Astrocyte (in vitro differentiated cells and primary cell): ENCODE measurements at places on chromosomes 1 and 21. TPM values are rescaled to one million over a fixed set of nuclear protein-coding genes. Genes with fewer than 3 reads are reported as not detected.

DNA sequence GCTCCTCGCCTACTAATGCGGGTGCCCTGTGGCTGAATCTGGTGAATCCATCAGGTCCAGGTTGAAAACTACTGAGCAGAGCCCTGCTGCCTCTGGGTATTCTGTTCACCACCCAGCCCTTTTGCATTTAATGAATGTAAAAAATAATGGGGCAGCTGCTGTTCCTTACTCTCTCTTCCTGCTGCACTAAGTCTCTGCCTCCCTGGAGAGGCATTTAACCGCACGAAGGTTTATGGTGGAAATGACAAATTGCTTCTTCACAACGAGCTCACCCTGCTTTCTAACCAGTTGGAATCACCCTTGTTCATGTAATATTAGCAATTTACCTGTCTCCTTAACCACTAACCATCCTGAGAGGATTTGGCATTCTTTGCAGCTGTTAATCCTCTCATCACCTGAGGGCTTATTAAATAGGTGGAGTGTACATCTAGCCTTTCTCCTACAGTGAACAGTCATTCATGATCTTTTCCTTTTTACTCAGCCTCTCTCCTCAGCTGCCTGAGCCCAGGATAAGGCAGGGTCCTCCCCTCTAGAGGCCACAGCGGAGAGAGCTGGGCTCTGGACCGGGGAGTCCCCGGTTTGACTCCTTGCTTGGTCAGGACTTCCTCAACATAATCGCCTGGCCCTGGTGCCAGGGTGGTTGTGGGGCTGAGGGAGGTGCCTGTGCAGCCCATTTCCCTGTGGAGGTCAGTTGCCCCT, 97.6 kb downstream of the NOS1AP start:
- no peak for DNase-seq

DNA sequence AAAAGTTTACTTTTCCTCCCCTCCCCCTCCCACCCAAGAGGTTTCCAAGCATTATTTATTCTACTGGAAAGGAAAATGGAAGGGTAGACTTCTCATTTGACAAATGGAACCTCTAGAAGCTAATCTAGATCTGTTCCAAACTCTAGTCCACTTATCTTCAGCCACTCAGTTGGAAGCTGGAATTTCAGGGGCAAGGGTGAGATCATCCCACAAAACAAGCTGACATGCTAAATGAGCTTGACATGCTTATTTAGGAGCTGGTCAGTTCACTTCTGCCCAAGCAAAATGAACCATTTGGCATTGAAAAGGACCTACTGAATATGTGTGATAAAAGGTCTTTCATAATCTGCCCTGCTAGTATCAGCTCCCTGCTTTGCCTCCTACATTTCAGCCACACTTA, 5.0 kb downstream of the LRRC41 start:
- DNase-seq, result no peak

PPIAL4G gene
- total RNA-seq, result not detected in 2 replicates

DNA sequence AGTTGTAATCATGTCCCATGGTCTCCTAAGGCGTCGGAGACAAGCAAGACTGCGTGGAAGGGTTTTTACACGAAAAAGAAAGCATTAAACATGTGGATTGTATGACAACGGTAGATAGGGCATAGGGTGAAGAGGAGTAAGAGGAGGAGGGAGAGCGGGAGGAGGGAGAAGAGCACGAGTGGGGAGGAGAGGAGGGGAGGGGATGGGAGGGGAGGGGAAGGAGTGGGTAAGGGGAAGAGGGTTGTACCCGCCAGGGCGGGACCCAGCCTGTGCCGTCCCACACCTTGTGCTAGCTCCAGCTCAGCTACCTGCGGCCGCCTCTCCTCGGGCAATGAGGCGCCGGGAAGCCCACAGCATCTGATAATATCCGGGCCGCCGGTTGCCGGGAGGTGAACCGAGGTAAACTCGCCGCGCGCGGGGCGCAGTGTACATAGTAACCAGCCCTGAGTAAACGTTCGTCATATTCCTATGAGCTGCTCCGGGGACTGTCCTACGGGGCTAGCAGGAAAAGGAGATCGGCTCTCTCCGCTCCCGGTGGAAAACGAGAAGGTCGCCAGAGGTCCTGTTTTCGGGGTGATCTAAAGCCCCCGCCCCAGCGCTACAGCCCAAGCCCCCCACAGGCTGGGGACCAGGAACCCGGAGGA, 449 bp upstream of the RCAN3 start:
- peak; percentile 44 for DNase-seq

DNA sequence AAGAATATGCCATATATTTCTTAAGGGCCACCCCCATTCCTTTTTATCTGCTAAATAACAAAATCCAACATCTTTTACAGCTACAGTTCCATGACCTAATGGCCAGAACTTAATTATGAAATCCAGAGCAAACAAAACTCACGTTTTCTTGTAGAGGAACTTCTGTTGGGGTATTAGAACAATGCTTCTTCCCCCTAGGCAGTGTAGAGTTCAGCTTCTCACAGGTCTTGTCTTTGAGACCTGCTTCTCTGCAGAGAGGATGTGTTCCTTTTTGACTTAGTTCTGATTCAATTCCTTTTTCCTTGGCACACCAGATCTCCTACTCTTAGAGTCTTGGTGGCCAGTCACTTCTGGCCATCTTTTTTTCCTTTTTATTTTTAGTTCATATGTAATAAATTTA, 22.2 kb downstream of the VAV3 start:
- DNase-seq, result no peak

BATF3 gene
- 1.9 and 2.5 TPM in 2 replicates for total RNA-seq

DNA sequence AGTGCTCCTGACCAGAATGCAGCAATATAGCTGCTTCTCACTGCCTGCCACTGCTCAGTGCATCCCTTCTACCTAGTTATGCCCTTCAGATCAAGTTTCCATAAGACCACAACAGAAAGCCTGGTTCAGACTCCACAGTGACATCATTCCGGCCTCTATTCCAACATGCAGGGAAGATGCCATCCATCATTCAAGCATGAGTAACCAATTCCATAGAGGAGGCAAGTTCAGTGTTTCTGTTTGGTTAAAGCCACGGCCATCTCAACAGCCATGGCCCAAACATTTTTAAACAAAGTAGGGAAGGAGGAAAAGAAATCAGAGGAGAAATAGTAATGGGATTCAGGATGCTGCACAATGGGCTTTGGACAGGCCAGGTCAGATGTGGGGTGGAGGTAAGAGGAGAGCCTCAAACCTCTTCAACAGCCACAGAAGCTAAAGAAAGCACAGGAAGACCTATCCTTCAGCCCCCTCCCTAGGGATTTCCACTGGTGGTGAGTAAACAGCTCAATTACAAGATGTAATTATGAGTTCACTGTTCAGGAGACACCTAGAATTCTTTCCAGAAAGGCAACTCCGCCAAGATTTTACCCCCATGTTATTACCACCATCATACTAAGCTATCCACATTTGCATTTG, 484.9 kb downstream of the SETD4 start:
- DNase-seq, result peak; percentile 97

DNA sequence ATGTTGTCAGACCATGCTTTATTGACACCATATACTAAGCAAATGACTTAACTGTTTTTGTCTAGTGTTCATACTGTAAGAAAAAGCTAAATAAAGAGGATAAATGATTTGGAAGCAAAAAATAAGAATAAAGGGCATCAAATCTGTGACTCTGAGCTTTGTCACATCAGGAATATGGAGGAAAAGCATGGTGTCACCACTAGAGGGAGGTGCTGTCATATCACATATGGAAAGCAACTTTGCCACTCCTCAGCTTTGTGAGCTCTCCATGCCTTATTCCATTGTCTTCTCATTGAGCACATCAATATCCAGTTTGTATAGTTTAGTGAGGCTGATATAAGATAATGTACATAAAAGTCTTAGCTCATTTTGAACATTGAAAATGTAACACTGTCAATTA, 20.8 kb upstream of the GBP1 start:
- DNase-seq, result no peak

- no peak for DNase-seq
Observed at GRCh38 chr1:170273291-170274130, 127.8 kb downstream of the NTMT2 start.

GABPB2 gene
- 3.6 and 3.8 TPM in 2 replicates for total RNA-seq

LDLRAD1 gene
- total RNA-seq, result not detected in 2 replicates

- peak; percentile 18 for DNase-seq
Observed at GRCh38 chr1:175499595-175500382, 243.6 kb downstream of the TNR start.

- no peak for DNase-seq
Observed at GRCh38 chr1:40980453-40981121, 1.1 kb downstream of the CTPS1 start.

DNA sequence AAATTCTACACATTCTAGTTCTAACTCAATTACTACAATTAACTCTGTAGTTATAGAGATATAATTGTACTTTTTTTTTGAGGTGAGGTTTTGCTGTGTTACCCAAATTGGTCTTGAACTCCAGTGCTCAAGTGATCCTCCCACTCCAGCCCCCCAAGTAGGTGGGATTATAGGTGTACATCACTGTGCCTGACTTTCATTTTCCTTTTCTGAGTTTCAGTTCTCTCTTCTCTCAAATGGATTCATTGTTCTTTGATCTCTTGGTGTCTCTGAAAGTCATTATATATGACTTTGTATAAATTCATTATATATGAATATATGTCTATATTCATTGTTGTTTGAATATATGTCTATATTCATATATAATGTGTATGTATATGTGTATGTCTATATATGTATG, 74.0 kb upstream of the GALNT2 start:
- no peak for DNase-seq

DNA sequence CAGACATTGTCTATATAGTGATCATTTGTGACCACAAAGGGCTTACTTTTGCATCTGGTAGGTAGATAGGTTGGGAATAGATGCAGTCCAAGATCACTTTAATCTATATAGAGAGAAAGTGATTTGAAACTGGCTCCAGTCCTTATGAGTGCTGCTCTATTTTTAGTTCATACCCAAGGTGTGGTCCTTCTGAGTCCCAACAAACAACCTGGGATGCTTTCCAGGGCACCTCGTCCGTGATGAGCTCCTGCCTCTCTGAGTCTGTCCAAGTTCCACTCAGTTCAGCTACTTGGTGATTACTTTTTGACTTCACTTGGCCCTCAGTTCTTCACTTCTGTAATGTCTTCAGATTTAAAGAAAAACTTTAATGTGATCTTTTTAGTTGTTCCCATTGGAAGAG, 20.2 kb downstream of the DIP2A start:
- no peak for DNase-seq

DNA sequence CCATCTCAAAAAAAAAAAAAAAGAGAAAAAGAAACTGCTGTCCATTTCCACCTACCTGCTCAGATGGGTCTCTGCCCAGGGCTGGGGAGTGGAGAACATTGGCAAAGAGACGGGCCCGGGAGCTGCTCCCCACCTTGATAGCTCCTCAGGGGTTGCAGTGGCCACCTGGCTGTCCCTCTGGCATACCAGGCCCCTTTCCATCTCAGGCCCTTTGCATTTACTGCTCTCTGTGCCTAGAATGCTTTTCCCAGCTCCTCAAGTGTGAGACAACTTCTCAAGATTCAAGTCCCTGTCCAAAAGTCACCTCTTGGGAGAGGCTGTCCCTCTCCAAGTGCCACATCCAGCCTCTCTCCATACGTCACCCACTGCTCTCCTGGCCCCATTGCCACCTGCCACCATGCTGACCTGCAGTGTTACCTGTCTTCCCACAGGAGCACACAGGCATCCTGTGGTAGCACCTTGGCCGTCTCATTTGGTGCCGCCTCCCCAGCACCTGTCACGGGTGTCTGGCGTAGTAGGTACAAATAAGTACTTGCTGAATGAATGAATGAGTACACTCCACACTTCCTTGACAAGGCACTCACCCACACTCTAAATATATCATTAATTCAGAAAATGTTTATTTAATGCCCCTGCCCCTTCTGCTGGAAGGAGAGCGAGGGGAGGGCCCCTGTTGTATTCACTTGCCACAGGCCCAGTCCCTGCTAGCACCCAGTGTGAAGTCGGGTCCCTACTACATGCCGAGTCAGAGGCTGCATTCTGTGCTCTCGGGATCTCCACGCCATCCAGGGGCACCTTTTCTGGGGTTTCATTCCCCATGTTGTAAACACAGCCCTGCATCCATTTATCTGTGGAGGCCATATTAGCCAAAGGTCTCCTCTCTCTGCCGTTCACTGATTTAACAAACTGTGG, 48.8 kb downstream of the DISP3 start:
- DNase-seq, result no peak

OR10J1 gene
- total RNA-seq, result not detected in 2 replicates

DNA sequence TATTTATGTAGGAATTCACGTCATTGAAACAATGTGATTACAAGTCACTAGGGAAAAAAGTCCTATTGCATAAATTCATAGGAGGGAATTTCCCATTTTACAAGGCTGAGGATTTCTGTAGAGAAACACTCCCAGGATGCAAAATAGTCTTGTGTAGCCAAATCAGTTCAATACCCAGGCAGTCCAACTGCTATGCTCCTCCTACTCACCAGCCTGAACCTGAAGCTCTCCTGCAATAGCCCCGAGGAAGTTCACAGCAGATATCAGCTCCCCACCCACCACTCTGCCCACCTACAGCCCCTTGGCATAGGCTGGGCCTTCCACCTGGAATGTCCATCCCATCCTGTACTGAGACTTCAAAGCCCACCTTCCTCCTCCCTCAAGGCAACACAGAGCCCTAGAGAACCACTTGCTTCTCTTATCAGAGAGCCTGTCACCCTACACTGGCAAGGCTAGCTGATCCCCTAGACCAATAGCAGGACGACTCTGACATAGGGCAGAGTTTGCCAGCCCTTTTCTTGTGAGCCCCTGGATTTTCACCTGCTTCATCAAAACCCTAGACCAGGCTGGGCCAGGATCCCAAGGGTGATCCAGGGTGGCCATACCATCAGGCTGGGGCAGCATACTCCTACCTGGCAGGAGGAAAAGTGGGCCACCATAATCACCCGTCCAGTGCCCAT, 1.5 kb downstream of the LSS start:
- DNase-seq, result peak; percentile 35

S100A7 gene
- total RNA-seq, result not detected in 2 replicates

- DNase-seq, result peak; percentile 61
Observed at GRCh38 chr1:22886211-22886610, 86.5 kb downstream of the LACTBL1 start.

- no peak for DNase-seq
Observed at GRCh38 chr1:12453400-12454343, 164.3 kb downstream of the DHRS3 start.

- DNase-seq, result no peak
Observed at GRCh38 chr1:101000131-101000873, 25.3 kb downstream of the DPH5 start.

DNA sequence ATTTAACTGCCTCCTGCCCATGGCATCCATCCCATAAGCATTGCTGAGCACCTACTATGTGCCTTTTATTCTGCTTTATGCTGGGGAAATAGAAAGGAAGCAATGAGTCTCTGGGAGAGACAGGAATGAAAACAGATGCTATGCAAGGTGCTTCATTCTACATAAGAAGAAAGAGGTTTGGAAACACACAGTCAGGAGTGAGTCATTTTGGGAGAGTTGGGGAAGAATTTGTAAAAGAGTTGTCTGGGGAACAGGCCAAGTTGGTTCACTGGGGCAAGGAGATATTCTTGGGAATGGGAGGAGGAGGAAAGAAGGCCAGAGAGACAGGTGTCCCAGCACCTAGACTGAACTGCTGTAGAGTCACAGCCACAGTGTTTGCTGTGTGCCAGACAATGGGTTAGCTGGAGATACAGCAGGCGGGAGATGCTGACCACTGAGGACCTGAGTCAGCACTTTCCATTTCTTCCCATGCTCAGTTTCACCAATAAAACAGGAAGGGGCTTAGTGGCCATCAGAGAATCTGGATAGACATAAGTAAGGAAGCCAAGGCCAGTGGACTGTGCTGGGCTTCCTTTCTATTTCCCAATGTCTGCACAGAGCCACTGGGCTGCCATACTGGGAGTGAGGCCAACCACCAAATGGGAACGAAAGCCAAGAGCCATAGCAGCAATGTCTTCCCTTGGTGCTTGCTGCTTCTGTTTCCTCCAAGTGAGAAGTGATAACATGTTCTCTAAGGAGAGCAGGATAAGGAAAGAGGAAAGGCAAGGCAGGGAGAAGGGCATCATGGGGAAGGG, 187.7 kb upstream of the USP24 start:
- DNase-seq, result peak; percentile 68
